ENCODE measurements at places on chromosomes 2 and 18.

- peak; percentile 8 for DNase-seq
Observed at GRCh38 chr2:20594048-20594750, 56.7 kb downstream of the HS1BP3 start.

- DNase-seq = no peak
Observed at GRCh38 chr2:113157897-113158753, 15.6 kb upstream of the PSD4 start.

GRCh38 chr18:24546307-24546706 lies 85.9 kb downstream of the HRH4 start:
- DNase-seq = no peak

- no peak for DNase-seq
Observed at GRCh38 chr2:62383846-62384245, 122.1 kb downstream of the TMEM17 start.

DNA sequence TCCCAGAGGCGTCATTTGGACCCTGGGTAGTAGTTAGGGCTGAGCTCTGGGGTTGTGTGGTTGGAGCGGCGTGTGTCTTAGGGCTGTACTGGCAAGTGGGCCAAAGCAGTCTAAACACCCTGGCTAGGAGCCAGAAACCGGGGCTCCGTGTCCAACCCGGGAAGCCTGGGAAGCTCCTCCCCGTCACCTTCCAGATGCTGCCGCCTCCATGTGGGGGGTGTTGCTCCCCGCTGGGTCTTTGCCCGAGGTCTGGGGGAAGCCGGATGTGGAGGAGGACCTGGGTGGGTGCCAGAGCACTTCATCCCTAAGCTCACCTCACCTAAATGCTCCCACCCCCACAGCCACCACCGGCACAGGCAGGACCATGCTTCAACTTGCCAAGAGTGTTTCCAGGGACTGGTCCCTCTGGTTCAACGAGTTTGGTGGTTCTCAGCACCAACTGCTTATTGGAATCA lies 25.4 kb downstream of the TET3 start:
- no peak for DNase-seq

DNA sequence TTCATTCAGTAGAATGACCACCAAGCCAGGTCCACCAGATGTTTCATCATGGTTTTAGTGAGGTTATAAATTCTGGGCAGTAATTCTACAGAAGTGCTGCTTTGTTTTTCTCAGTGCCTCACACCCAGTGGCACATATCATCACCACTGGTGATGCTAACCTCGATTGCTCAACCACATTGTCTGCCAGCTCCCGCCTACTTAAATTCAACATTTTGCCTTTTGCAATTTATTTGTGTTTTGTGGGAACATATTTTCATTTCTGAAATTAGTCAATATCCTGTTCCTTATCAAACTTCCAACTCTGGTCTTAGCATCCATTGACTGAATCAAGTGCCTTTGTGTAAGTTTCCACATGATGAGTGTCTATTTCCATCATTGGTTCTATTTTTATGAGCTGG lies 62.3 kb upstream of the TMEM178A start:
- DNase-seq = no peak

GRCh38 chr2:69299772-69300516 lies 87.1 kb downstream of the GFPT1 start:
- DNase-seq = no peak

DNA sequence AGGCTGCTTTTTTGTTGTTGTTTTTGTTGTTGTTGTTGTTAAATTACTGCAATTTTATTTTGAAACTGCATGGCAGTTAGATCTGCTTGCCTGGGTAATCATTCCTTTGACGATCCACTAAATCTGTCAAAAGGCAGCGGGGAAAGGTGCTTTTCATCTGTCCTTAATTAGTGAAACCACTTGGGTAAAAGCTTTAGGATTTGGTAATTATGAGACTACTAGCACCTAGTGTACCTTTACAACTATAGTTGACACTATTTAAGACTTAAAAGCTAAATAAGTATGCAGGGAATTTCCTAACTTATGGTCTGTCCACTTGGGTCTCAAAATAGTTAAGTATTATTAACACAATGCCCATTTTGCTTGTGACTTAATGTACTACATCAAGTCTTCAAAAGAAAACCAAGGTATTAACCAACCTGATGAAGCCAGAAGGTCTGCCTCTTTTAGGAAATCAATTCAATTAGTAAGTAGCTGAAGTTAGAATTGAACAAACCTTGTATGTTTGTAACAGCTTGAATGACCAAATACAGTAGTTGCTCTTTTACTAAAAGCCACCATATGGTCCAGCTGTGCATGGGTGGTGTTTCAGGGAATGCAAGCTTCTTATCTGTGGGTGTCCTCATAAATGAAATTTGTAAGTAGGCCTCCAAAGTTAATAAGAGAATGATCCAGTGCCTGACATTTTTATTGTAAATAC lies 44.8 kb downstream of the NAB1 start:
- no peak for DNase-seq

DNA sequence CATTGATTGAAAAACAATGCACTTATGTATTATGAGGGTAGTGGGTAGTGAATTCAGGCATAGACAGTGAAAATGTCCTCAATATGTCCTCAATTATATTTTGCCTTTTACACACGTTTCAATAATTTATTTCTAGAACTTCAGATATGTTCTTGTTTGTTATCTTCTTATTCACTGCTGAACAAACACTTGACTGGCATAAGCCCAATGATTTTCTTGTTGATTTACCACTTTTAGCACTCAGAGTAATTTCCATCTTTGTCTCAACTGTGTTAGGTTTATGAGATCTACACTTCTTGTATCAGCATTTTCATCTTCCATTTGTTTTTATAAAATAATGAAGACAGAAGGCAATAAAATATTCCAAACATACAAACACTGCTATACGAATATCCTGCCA lies 61.8 kb upstream of the DCC start:
- no peak for DNase-seq

DNA sequence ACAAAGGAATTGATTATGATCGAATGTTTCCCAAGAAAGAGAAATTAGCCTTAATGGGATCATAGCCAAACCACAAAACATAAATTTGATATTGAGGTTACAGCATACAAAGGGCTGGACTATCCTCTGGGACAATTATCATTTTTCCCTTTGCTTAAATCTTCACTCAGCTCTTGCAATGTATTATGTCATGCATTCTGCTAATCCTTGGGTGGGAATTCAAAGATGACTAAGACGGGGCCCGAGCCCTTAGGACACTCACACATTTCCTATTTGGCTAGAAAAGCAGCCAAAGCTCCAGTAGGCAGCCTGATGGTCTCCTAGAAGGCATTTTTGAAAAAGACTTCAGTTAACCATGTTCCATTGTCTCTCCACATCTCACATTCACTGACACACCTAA lies 17.2 kb upstream of the NMI start:
- DNase-seq = no peak

All from left colon (tissue), 2 donors.